ENCODE measurements at places on chromosomes 5 and 9.

DNA sequence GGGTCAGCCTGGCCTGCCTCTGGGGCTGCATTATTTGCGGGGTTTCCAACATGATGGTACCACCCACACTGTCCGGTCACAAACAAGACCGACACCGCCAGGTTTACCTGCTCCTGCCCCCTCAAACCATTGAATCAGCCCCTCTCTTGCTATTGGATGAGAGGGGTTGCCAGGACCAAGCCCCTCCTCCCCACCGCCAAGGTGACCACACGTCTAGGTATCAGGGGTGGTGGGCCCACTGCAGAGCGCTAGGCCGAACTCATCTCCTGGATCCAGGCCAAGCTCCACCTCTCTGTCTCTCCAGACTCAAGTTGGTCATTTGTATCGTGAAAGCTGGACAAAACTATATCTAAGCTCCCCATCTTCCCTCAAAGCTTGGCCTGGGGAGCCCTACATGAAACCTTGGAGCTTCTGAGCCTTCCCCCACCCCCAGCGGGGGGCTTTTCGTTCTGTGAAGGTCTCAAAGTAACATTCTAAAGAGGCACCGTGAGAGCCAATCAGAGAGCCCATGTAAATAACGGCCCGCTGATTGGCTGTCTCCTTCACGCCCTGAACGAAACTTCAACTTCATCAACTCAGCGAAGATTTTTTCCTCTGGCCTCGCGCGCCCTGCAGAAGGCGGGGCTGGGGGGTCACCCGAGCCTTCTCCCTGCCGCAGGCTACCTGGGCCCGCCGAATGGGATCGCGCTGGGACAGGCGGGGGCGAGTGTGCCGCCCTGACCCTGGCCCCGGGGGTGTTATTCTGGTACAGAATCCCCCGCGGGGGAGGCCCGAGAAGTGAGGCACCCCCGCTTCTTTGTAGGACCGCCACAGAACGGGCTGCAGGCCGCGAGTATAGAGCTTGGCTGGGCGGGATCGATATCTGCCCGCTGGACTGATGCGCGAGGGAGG, 49.6 kb upstream of the PSD2 start:
- peak; percentile 64 for DNase-seq

- DNase-seq = no peak
Measured at GRCh38 chr5:59645380-59645779, 248.1 kb downstream of the PDE4D start.

DNA sequence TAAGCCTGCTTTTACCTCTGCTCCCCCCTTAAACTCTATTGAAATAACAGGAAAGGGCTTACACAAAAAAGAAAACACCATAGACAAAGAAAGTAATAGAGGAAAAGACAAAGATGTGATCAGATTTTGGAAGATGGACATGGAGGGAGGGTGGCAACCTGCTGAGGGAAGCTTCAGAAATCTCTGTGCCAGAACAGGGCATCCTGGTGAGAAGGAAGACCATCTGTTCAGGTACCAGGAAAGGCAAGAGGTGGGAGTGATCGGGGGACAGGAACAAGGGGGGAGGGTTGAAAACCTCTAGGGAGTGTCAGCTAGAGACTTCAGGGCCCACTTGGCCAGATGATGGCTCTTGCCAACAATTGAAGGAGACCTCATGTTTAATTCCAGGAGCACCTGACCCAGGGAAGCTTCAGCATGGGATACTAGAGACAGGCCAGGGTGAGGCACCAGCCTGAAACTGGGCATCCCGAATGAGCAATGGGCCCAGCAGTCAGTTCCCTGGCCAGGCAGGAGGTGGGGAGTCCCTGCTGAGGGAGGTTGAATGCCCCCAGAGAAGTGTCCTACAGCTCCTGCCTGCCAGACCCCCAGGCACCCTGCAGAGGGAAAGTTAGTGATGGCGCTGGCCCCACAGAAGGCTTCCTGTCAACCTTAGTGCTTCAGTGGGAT, 8.2 kb downstream of the SQSTM1 start:
- DNase-seq = peak; percentile 10

DNA sequence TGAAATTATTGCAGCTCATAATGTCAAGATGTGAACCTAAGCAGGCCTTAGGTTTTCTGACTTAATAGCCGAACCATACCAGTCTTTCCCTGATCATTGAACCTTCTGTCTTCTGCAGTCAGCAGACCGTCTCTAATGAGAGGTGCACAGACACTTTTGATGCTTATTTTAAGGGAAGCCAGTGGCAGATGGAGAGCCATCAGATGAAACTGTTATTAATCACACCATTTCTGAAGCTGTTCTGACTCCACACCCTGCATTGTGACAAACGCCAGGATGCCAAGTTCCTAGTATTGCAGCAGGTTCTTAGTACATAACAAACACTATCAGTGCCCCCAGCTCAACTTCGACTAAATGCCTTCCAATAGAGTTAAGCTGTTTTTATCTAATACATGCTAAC, 43.0 kb downstream of the PIK3R1 start:
- no peak for DNase-seq

- DNase-seq = no peak
Measured at GRCh38 chr5:25862276-25862675, 1176.1 kb downstream of the CDH9 start.
